ENCODE measurements at places on chromosomes 3 and 15.

- no peak for DNase-seq
These were observed 555.2 kb downstream of the MAGI1 start for GRCh38 chr3:65483480-65483879.

DNA sequence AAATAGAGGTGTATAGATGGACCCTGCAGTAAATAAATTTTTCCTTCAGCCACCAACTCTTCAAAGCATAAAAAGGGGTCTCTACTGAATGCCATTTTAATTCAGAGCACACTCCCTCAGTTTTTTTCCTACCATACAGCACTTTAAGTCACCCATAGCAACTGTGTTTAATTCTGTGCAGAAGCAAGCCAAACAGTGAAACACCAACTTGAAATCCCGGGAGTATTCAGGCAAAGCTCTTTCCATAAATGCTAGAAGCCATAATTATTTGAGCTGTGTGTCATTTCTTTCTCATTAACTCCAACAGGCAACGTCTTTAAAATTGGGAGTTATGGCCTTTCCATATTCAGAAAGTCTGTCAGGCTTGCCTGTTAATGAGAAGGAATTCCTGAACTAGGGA lies 562.1 kb downstream of the GRM7 start:
- DNase-seq, result no peak

DNA sequence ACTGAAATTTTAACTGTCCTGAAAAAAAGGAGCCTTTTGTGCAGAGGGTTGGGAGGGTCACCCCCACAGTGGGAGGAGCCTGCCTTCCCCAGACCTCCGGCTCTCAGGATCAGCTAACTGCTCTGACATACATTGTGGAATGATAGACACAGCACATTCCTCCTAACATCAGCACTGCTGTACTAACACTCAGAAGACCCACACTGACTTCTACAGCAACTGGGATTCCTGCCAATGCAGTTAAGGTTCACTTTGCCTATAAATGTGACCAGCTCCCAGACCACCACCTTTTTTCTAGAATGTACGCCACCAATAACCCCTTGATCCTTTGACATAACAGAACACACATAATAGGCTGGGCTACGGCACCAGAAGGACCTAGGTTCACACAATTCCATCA lies 3.2 kb downstream of the CPEB1 start:
- no peak for DNase-seq

GRCh38 chr3:42880601-42881451 lies 5.1 kb upstream of the CYP8B1 start:
- peak; percentile 68 for DNase-seq

GRCh38 chr3:56288258-56288657 lies 180.0 kb downstream of the ERC2 start:
- DNase-seq, result no peak

GRCh38 chr3:194995922-194996321 lies 275.0 kb downstream of the XXYLT1 start:
- no peak for DNase-seq

DNA sequence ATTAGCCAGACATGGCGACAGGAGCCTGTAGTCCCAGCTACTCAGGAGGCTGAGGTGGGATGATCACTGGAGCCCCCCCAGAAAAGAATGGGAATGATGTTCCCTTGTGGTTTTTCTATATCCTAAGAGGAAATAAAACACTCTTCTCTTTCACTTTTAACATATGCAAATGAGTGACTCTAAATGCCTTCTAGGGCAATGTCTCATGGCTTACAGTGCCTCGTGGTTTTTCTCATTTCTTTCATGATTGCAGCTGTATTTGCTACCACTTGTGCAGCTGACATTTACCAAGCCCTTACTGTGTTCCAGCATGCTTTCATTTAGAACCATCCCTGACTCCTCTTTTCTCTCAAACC lies 26.4 kb downstream of the STOML1 start:
- DNase-seq, result peak; percentile 70

GRCh38 chr3:107201146-107201545 lies 176.1 kb upstream of the CCDC54 start:
- DNase-seq, result no peak

GRCh38 chr3:102714567-102714966 lies 279.8 kb downstream of the ZPLD1 start:
- no peak for DNase-seq

DNA sequence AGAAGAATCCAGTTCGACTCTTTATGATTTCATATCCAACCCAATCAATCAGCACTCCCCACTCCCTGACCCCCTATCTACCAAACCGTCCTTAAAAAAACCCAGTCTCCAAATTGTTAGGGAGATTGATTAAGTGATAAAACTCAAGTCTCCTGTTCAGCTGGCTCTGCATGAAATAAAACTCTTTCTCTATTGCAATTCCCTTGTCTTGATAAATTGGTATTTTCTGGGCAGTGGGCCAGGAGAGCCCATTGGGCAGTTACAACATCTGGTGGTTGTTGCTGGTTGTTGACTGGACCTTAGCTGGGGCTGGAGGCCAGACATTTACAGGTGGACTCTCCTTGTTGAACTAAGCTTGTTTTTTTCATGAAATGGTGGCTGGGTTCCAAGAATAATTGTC lies 642.3 kb downstream of the ROBO2 start:
- DNase-seq, result no peak

- DNase-seq, result no peak
These were observed 87.8 kb downstream of the TOP2B start for GRCh38 chr3:25576831-25577454.

GRCh38 chr3:21781355-21781754 lies 30.3 kb upstream of the ZNF385D start:
- no peak for DNase-seq

GRCh38 chr3:38579141-38579540 lies 70.3 kb downstream of the SCN5A start:
- DNase-seq, result peak; percentile 62

DNA sequence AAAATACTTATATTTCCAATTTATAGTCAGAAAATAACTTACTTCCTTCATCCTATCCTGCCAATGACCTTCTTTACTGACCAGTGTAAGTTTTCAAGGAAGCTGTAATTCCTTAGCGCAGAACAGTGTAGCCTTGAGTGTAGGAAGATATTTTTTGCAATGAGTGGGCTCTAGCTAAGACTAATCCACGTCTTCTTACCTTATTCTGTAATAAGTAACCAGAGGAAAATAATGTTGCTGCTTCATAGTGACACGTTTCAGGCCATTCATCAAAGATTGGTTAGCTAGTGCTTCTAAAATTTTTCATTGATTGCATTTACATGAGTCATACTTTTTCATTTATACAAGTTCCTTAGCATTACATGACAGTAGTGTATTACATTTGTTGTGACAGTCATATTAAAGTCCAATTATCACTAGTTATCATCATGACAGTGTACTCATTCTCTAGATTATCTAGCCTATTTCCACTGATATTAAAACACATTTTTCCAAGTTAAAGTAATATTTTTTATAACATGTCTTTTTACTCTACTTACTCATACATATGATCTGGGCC lies 403.8 kb upstream of the EPHA3 start:
- no peak for DNase-seq

GRCh38 chr15:77846986-77847385 lies 214.3 kb upstream of the LINGO1 start:
- DNase-seq, result no peak

DNA sequence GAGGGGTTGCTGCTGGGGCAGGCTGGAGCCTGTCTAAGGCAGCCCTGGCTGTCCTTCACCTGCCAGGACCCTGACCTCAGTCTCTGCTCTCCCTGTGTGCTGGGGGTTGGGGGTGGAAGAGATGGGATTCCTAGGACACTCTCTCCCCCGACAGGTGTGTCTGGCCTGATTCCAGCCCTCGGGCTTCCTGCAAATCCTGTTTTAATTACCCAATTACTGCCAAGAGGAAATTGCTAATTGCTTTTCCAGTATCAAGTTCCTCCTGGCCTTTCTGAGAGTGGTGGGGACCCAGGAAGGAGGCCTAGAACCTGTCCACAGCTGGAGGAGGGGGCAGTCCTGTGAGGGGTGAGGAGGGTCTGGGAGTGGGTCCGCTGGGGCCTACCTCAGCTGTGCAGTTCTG lies 15.8 kb downstream of the PLXNA1 start:
- DNase-seq, result no peak

GRCh38 chr3:183822631-183823030 lies 2.7 kb downstream of the MAP6D1 start:
- DNase-seq, result no peak

DNA sequence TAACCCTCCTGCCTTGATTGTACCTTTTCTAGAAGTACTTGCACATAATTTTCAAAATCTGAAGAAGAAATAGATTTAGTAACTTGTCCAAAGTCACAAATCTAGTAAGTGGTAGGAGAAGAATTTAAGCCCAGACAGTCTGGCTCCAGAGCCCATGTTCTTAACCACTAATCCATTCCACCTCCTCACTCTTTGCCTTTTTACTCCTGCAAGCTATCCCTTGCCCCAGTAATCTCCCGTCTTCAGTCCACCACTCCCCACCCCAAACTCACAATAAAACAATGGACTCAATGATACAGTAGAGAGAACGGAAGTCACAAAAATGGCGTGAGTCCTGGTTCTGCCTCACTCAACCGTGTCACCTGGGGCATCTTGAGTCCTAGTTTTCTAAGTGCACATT lies 48.7 kb downstream of the SETMAR start:
- peak; percentile 14 for DNase-seq

GRCh38 chr3:148990236-148990635 lies 1.1 kb upstream of the GYG1 start:
- no peak for DNase-seq

DNA sequence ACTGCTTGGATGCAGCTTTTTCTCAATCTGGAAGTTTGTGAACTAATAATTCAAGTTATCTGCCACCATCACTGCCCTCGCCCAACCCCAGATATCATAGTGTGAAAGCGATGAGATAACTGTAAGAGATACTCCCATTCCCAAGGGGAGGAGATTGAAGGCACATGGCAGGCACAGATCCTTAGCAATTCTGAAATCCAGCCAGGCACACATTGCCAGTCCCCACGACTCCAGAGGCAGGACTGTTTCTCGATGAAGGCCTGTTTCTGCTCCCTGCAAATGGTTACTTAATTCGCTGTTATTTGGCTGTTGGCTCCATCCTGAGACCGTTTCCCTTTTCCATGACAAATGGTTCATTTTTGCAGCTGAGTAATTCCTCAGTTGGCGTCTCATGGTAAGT lies 63.2 kb upstream of the NEDD4 start:
- DNase-seq, result no peak

DNA sequence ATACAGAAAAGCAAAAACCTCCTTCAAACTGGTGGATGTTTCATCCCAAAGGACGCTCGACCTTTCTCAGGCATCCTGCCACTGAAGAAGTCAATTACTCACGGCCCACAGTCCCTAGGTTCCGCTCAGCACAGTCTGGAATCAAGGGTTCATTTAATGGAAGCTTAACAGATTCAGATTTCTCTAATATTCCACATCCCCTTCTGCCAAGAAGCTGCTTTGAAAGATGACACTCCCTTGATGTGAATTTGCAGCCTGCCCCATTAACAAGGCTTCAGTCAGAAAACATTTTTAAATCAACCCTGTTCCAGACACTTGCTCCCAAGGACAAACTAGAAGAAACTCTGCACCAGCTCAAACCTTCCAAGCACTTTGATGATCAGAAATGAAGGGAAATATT lies 81.2 kb downstream of the LIPC start:
- DNase-seq, result no peak

GRCh38 chr3:6512172-6512800 lies 348.6 kb upstream of the GRM7 start:
- DNase-seq, result no peak

- DNase-seq, result no peak
These were observed 7.5 kb downstream of the GOLGA6L2 start for GRCh38 chr15:23439513-23439912.

- no peak for DNase-seq
These were observed 7.9 kb downstream of the LRRC31 start for GRCh38 chr3:169861871-169862270.

DNA sequence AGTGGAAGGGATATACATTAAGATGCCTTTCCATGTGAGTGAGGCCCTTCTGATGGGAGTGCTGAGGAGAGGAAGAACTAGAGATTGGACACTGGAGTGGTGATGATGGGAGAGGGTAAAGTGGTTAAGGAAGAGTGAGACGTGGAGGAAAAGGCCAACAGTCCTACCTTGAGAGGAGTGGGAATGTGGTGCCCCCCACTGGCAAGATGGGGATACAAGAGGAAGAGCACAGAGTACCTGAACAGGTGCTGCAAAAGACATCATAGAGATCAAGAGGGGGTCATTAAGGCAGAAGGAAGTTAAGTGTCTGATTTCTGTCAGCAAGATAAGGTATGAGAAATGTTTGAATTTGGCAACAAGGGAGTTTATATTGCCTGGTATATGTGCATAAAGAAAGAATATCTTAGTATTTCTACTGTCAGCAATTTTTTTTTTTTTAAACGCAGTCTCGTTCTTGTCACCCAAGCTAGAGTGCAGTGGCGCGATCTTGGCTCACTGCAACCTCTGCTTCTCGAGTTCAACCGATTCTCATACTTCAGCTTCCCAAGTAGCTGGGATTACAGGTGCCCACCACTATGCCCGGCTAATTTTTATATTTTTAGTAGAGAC lies 34.0 kb downstream of the ARIH2 start:
- DNase-seq, result peak; percentile 4

DNA sequence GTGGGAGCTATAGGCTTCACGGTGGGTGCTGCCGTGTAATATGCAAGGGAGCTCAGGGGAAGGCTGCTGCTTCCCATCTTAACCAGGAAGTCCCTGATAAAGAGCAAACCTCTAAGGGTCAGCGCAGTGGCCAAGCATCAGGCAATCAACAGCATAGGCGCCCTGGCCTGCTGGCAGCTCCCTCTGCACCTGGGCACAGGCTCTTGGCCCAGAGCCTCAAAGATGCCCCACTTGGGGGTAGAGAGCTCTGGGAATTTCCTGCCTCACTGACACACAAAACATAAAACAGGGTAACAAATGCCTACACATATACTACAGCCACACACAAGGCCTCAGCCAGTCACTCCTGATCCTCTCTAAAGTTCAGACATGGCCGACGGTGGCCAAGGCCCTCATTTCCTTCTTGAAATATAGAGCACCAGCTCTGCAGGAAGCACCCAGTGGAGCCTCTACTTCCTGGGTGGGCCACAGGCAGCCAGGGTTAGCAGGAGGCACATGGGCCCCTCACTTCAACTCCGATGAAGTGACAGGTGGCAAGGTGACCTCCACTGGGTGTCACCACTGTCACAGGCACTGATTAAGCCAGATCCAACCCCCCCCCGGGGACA lies 20.5 kb downstream of the SLC41A3 start:
- no peak for DNase-seq

DNA sequence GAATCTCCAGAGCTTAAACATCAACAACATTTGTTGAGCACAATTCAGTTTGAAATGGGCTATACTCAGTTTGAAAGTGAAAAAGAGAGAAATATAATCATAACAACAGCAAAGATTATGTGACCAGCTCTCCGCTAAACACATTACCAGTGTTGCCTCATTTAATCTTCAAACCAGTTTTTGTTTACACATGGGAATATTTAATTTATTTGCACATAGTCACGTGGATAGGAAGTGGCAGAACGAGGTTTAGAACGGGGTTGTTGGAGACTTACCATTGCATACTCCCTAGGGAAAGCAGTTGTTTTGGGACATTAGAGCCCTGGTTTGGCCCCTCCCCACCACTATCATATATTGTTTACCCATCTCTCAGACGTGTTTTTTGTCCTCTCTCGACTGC lies 77.2 kb downstream of the IL1RAP start:
- DNase-seq, result no peak

- no peak for DNase-seq
These were observed 112.2 kb upstream of the LRRN1 start for GRCh38 chr3:3686907-3687648.

GRCh38 chr15:88376574-88377174 lies 90.5 kb downstream of the MRPL46 start:
- no peak for DNase-seq
